ENCODE measurements at places on chromosomes 13 and 19.

GRCh38 chr13:106710266-106710665 is 142.3 kb upstream of the ARGLU1 start:
- DNase-seq = no peak

GRCh38 chr13:108495646-108496361 is 133.6 kb upstream of the MYO16 start:
- DNase-seq = no peak

DNA sequence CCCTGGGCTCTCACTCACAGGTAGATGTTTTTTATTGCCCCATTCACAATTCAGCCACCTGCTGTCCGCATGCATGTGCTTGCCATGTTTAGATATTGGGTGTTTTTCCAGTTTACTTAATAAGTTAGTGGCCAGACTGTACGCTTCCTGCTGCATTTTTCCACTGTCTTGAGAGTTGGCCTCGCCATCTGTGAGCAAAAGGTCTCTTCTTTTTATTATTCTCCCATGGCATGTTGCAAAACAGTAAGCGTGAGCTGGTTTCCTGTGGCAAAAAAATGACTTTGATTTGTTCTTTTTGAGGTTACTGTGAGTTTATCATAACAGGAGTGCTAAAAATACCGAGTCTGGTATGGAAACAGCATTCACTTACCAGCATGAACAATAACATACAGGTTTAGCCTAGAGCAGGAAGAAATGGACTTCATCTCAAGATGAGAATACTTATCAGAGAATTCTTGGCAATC is 46.0 kb downstream of the SAE1 start:
- no peak for DNase-seq

DNA sequence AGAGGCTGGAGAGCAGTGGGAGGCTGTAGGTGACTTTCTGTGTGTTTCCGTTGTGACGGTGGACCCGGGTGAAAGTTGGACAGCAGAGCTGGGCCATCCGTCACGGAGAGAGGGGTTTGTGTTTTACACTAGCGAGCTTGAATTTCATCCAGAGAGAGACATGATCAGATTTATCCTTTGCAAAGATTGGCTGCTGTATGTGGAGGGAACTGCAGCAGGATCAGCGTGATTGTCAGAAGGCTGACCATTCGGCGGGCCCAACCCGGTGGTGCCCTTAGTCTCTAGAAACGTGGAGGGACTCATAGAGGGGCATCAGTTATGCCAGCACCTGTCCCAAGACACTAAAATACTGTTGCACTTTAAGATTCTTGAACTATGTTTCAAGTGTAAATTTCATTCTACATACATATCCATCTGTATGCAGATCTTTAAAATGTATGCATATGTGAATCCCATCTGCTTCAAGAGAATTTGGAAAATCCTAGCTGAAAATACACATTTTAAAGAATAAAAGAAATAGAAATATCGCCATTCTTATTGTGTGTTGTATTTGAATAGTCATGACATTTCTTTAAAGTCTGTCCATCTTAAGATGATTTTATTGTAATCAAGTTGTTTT is 7.0 kb downstream of the FAM124A start:
- DNase-seq = no peak

Measured in stimulated activated CD4-positive, alpha-beta T cell treated with anti-CD3 and anti-CD28 coated beads, Interleukin-1b, Interleukin-23, amount 100 ng/mL, for 24 hours (primary cell).